ENCODE measurements at places on chromosomes 7 and 10.

GRCh38 chr10:72335394-72336258 lies 19.1 kb downstream of the DNAJB12 start:
- DNase-seq, result no peak

DNA sequence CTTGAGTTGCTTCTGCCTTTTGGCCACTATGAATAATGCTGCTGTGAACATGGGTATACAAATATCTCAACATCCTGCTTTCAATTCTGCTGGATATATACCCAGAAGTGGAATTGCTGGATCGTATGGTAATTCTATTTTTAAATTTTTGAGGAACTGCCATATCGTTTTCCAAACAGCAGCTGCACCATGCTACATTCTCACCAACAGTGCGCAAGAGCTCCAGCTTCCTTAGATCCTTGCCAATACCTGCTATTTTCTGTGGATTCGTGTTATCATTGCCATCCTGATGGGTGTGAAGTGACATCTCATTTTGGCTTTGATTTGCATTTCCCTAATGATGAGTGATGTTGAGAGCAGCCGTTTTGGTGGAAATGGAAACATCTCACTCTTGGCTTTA lies 26.7 kb downstream of the FRMD4A start:
- DNase-seq, result no peak

GRCh38 chr10:111098679-111099437 lies 22.0 kb downstream of the ADRA2A start:
- DNase-seq, result peak; percentile 40

- no peak for DNase-seq
These were observed 218.7 kb downstream of the GALNT17 start for GRCh38 chr7:71350680-71351079.

- no peak for DNase-seq
These were observed 95.0 kb upstream of the KIAA1217 start for GRCh38 chr10:24113901-24114300.
